ENCODE measurements at places on chromosomes 5 and 9.

DNA sequence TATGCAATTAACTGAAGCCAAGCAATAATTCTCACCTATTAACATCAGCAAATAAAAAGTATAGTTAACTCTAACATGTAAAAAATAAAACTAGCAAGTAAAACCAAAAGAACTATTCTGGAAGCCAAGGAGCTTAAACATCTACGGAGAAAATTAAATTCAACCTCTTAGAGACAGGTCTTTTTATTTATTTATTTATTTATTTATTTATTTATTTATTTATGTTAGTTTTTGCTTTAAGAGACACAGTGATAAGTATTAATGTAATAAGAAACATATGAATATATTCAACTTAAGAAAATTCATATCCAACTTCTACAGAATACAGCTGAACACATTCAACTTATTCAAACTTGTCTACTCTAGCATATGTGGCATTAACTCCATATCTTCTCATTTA lies 472.1 kb upstream of the IZUMO3 start:
- no peak for DNase-seq

GRCh38 chr5:9733486-9733885 lies 103.3 kb upstream of the TAS2R1 start:
- no peak for DNase-seq

- peak; percentile 78 for DNase-seq
Measured at GRCh38 chr5:119411361-119412278, 40.7 kb upstream of the HSD17B4 start.

DNA sequence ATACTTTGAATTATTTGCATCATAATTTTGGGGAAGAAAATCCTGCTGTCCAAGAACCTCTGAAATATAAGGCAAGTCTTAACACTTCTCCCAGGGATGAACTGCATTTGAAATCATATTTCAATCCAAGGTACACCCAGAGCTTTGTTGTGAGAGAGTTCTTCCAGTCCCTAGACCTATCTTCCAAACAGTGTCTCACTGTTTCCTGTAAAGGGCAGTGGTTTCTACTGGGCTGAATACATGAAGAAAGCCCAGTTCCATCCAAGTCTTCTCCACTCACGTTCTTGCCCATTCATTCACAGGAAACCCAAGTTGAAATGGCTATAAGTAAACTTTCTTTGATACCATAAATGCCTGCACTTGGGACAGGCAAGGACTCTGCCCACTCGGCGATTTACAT lies 108.3 kb upstream of the LHFPL2 start:
- no peak for DNase-seq

All from aorta (tissue), 5 donors.